AML-193 (cell line): ENCODE measurements at places on chromosomes 6 and 20.
A peak's percentile ranks its signal among the peaks of the same experiment; 100 is the strongest.

GRCh38 chr6:109125504-109125903 is 30.2 kb downstream of the CEP57L1 start:
- no peak for DNase-seq

DNA sequence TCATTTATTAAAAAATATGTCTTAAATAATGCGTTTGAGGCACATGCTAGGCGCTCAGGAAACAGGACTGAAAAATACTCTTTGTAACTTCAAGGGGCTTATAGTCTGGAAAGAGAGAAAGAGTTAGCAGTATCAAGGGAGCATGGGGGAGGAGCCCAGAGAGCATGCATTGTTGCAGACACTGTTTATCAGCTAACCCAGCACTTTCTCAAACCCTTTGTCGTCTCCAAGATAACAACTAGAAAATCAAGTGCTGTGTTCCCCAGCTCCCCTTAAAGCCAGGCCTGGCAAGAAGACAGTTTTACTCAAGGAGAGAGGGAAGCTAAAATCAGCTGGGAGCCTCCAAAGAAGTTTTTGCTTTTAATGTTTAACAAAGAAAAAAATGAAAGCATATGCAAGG is 98.4 kb downstream of the PERP start:
- DNase-seq, result no peak

GRCh38 chr6:10081957-10082356 is 332.9 kb downstream of the TFAP2A start:
- peak; percentile 58 for DNase-seq

GRCh38 chr6:49849213-49849907 is 17.0 kb downstream of the CRISP1 start:
- peak; percentile 79 for DNase-seq

DNA sequence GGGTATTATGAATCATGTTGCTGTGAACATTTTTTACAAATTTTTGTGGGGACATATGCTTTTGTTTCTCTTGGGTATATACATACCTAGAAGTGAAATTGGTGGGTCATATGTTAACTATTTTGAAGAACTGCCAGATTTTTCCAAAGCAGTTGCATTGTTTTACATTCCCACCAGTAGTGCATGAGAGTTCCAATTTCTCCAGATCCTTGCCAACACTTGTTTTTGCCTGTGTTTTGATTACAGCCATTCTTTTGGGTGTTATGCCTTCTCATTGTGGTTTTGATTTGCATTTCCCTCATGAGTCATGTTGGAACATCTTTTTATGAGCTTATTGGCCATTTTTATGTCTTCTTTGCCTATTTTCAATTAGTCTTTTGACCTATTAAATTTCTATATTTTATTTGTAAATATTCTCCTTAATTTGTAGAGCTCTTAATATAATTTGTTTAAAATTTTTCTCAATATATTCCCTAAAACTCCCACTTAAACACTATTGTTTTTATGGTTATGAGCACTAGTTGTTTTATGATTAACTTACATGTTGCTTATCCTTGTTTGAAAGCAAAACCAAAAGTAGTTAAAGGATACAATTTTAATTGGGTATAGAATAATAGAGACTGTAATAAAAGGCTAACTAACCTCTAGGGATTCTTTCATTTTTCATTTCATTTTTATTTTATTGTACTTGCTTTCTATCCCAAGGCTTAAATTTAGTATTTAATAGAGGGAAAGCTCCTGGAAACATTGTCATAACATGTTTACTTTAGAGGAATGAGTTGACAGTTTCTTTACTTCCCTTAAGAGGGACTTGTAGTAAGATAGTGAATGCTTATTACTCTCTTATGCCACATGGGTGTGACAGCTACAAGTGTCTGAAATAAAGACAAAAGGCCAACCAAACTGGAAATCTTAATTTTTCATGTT is 5.5 kb downstream of the UBR2 start:
- DNase-seq, result peak; percentile 66

GRCh38 chr6:72864799-72865198 is 242.9 kb downstream of the KCNQ5 start:
- peak; percentile 18 for DNase-seq

DNA sequence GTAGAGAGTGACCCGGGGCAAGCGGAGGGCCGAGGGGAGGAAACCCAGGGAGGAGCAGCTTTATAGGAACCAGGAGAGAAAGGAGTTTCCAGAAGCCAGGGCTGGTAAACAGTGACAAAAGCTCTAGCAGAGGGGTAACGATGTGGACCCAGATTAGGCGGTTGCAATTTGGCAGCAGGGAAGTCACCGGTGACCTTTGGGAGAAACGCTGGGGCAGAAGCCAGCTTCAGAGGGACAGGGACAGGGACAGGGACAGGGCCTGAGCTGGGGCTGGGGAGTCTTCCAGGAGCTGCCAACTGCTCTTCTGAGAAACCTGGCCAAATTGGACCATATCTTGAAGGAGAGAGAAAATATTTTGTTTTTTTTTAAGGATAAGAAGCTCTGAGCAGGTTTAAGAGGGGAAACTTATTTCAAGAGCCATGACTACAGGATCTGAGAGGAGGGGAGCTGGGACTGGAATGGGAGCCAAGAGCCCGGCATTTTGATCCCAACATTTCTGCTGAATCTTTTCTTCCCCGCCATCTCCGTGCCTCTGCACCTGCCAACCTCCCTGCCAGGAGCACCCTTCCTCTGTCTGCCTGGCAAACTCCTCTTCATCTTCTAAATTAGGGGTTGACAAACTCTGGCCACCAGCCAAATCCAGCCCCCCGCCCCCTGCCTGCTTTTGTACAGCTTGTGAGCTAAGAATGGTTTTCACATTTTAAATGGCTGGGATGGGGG is 22.6 kb upstream of the PREX1 start:
- DNase-seq, result no peak

DNA sequence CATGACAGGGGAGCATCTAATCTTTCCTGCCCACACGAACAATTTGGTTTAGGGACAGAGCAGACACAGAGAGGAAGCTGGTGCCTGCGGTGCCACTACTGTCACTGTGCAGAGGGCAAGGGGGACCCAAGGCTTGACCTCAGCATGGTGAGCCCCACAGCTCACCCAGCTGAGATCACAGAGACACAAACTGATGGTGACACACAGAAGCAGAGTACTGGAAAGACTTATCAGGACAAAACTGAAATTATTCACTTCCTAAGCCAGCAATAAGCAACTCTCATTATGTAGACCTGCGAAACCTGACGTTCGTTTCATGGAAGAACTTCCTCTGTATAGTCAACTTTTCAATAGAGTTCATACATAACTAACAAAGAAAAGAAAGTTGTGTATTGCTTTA is 86.1 kb downstream of the HUS1B start:
- DNase-seq, result no peak

- no peak for DNase-seq
These were observed 34.2 kb downstream of the LRFN2 start for GRCh38 chr6:40552941-40553340.

GRCh38 chr6:131568726-131569125 is 4.3 kb upstream of the ARG1 start:
- DNase-seq, result no peak

DNA sequence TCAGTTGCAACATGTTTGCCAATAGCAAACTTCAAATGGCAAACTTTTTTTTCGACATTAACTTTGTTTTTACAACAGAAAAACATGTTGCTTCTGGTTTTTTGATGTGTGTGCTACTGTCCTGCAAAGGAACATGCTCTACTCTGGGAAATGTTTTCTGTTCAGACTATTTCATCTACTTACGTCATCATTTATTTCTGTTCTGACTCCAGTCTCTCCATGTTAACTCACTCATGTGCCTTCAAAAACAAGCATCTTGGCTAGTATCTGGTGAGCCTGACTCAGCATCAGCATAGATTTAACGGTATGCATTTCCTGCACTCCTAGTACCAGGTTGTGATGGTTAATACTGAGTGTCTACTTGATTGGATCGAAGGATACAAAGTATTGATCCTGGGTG is 36.1 kb upstream of the MAP7 start:
- no peak for DNase-seq

GRCh38 chr6:104625536-104625935 is 234.2 kb downstream of the HACE1 start:
- no peak for DNase-seq

DNA sequence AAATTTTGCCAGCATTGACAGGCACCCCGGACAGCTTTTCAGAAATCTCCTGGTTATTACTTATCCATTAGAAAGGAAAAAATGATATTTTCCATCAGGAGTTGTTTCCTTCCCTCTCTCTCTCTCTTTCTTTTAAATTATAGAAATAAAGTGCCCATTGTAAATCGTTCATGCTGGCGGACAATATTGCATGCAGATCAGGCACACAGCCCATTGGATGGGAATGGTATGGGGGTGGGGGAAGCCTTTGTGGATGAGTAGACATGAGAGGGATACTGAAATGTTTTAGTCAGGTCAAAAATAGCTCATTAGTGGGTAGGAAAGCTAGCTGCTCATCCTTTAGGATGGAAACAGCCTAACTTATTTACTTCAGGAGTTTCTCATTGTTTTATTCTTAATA is 764.9 kb upstream of the MMS22L start:
- DNase-seq, result no peak

GRCh38 chr6:7414811-7415210 is 25.2 kb downstream of the RIOK1 start:
- DNase-seq, result no peak

GRCh38 chr6:111549746-111550145 is 55.9 kb downstream of the TRAF3IP2 start:
- no peak for DNase-seq

- DNase-seq, result no peak
These were observed 14.5 kb downstream of the BTBD9 start for GRCh38 chr6:38625217-38625616.

DNA sequence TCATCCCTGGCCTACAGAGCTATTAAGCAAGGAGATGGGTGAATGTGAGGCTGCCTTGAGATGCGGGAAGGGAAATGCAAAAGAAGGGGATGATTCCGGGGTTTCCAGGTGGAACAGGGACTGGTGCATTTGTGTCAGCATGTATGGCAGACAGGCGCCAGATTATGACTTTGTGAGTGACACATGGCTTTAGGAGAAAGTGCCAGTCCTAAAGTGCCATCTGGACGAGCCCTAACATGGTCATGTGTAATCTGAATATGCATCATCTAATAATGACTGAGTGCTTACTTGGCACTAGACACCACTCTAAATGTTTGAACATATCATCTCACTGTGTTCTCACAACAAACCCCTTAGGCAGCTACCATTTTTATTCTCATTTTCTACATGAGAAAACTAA is 195.0 kb upstream of the TSHZ2 start:
- DNase-seq, result no peak

GRCh38 chr6:259901-260508 is 32.3 kb upstream of the DUSP22 start:
- no peak for DNase-seq

DNA sequence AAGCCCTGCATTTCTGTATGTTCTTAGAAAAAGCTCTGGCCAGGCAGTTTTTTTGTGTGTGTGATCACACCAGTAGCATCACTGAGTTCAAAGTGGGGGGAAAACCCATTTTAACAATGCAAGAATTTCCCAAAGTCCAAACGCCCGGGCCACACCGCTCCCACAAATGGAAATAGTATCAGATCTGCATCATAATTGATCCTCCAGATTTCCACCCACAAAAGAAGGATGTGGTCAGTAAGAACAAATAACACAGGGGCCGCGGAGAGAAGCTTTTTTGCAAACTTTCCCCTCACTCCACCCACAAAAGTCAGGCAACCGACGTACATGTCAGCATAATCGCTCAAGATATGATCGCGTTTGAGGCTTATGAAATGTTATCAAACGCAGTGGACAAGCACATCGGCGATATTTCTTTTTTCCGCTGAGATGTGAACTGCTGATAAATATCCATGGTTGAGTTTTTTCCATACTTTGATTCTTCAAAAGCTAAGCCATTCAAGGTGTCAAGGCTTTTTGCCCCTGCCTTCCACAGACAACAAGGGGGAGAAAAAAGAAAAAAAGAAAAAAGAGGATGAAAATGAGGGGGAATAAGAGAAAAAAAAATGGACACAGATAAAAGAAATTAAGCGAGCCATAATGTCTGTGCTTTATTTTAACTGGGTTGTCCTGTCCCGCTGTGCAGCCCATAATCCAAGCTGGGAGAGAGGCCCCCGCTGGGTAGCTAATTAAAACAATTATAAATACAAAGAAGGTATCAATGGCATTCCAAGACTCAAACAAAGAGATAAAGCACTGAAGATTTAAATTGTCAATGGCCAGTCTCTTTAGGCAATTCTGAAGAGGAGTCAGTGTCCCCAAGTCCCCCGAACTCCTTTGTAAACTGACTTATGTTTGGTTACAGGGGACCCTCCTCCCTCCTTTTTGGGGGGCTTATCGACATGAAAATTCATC is 143.5 kb downstream of the ZFP64 start:
- no peak for DNase-seq

- no peak for DNase-seq
These were observed 5.3 kb downstream of the DCBLD1 start for GRCh38 chr6:117487821-117488220.

- no peak for DNase-seq
These were observed 454.3 kb upstream of the JARID2 start for GRCh38 chr6:14791526-14791925.

GRCh38 chr6:41463062-41463930 is 82.9 kb upstream of the FOXP4 start:
- peak; percentile 76 for DNase-seq

- DNase-seq, result no peak
These were observed 5.8 kb upstream of the TBXT start for GRCh38 chr6:166173281-166173951.

DNA sequence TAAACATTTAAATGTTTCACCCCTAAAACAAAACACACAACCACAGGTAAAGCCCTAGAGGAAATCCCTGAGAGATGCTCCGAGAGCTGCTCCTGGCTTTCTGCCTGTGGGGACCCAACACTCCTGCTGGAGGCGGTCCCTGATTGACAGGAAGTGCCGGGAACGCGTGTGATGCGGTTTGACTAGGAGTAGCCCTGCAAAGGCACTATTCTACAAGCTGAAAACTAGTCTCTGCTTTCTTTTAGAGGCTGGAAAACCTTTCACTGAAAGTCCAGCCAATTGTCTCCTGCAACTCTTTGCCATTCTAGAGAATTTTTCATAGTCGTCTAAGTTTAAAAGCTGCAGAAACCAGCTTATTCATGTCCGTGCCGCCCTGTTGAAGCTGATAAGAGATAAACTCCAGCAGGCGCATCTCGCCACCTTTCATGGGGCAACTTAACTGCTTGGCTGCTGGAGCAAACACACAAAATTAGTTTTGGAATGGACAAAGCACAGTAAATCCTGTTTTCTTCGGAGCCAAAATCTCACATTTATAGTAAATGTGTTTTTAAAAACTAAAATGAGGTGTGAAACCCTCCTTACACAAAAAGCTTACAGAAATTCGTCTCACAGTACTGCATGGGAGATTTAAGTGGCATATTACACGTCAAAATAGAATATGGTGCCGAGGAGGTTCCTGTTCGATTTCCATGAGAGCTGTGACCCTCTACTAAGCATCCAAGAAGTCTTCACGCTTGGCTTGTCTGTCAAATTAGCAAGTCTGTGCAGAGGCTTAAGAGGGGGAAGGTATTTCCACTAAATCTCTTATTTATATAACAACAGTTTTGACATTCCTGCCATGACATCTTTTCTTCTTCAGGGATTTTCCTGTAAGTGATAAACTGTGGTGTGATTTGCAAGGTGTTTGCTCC is 46.9 kb downstream of the DACT2 start:
- no peak for DNase-seq

DNA sequence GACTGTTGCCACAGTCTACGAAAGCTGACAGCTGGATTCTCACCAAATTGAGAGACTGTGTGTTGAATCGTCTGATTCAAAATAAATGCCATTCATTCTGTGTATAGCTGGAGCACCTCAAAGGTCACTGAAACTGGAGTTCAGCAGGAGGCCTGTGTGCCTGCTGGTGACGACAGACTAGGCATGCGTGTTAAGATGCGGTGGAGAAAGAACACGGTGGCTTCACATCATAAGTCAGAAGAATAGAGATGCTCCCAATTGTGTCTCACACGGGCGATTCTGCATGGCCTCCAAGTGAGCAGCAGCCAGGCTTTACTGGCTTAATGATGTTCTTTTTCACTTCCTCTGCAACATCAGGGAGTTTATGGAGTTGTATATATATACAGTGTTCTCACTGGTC is 32.3 kb downstream of the SNHG17 start:
- DNase-seq, result no peak
